Tibial artery (tissue), 4 donors: ENCODE measurements at places on chromosomes 2 and 18.

- DNase-seq: no peak
These were observed 46.3 kb downstream of the EN1 start for GRCh38 chr2:118801151-118801550.

DNA sequence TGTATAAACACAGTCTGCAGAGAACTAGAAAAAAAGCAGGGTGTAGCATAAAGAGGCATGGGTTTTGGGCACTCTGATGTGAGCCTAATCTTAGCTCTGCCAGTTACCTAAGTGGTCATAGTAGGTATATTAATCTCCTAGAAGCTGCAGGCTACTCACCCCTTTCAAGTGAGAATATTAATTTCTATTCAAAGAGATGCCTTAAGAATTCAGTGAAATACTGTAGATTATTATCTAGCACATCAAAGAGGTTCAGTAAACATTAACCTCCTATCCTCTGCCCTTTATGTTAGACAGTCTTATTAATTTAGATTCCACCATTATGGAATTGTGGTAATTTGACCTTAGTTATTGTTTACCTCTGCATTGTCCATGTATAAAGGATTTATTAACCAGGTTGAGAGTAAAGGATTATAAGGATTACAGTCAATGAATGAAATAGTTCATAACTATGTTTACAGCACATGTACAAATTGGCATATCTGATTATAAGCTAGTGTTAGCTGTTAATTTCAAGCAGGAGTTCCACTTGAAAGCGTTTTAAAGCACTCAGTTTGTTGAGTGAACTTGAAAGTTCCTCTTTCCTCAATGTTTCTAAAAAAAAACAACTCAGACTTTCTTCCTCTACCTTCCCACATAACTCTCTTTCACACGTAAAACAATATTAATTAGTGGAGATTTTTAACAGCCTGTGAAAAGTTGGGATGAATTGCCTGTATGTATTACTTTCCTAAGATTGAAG lies 150.6 kb upstream of the EPC2 start:
- no peak for DNase-seq

DNA sequence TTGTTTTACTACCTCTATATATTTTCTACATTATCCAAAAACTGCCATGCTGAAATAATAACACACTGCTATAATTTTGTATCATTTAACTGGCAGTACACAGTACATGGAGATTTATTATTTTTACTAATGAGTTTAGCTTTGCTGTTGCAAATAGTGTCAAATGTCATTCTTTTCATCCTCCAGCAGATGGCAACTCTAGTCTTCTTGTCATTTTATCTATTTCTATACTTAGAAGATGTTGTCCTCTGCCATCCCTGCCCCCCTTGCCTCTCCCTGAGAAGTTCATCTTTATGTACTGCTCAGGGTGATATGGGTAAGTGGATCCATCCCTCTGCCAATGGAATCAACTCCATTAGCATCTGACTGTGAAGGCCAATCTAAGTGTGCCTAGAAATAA lies 21.7 kb upstream of the LRRTM1 start:
- no peak for DNase-seq

DNA sequence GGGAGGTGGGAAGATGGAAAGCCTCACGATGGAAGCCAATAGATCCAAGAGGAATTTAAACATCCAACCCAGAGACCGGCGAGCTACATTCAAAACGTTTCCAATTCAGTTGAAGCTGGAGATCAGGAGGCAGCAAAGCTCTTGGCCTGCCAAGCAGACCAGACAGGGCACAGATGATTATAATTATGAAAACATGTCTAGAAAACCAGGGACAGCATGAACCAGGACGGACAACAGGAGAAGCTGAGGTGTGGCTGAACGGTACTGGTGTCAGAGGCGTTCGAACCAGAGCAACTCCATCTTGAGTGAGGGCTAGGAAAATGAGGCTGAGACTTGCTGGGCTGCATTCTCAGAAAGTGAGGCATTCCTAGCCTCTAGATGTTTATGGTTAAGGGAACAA lies 102.2 kb upstream of the CCDC150 start:
- DNase-seq: no peak

DNA sequence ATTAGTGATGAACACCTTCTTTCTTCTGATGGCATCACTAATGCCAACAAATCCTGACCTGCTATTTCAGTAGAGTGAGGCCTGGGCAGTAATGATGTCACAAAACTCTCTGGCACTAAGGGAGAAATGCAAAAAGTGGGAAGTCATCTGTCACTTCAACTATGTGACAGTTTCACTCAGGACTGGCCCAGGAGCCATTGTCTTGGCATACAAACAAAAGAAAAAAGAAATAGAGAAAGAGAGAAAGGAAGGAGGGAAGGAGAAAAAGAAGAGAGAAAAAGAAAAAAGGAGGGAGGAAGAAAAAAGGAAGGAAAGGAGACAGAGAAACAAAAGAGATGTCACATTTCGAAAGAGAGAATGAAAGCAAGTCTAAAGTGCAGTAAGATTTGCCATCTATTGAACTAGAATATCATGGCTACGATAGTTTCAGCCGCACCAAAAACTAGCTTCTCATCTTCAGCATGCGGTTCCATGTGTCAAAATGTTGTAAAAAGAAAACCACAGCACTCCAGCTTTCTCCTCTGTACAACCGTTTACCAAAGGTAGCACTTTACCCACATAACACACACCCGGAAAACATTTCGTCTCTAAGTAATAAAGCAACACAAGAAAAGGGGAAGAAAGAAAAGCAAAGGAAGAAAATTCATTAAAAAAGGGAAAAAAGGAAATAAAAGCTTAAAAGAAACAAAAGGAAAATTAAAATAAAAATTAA lies 50.1 kb downstream of the CD226 start:
- DNase-seq: no peak

DNA sequence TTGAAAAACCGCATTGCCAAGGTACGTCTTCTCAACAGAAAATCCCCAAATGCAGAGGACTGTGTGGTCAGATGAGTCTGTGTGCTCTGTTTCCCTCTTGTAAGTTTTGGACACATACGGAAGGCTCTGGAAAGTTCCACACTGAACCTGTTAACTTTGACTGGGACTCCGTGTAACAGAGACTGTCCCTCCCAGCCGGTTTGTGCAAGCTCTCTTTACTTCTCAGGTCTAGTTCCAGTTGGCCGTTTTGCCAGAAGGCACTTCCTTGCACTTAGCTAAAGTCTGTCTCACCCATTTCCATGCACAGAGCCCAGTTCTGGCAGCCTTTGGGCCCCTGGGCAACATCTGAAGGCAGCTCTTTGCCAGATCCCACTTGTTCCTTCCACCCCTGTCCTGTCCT lies 22.0 kb downstream of the EFHD1 start:
- DNase-seq: peak; percentile 88

- DNase-seq: peak; percentile 77
These were observed 120.1 kb upstream of the TWIST2 start for GRCh38 chr2:238727585-238728329.

GRCh38 chr2:67457699-67458098 lies 60.6 kb downstream of the ETAA1 start:
- no peak for DNase-seq

- no peak for DNase-seq
These were observed 204.2 kb downstream of the BABAM2 start for GRCh38 chr2:28094739-28095138.

- no peak for DNase-seq
These were observed 55.3 kb upstream of the SERPINE2 start for GRCh38 chr2:224094413-224094812.

- DNase-seq: no peak
These were observed 523.4 kb downstream of the CCDC85A start for GRCh38 chr2:56707218-56707617.

DNA sequence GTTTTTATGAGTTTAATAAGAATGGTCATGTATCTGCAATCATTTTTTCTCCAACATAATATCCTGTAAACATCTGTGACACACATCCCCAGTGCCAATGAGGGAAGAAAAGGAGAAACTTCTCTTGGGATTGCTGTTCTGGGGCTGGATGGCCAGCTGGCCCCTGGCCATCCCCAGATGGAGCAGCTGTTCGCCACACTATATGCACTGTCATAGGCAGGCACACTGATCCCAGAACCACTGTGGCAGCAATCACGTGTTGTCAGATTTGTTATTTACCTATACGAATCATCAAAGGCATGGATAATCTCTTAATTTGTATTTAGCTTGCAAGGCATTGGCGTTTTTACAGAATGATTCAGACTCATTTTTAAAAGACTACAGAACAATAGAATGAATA lies 167.6 kb upstream of the ACAA2 start:
- no peak for DNase-seq

- DNase-seq: no peak
These were observed 345.5 kb upstream of the DSEL start for GRCh38 chr18:67862069-67862468.

- DNase-seq: no peak
These were observed 115.8 kb upstream of the SIX3 start for GRCh38 chr2:44825702-44826101.

DNA sequence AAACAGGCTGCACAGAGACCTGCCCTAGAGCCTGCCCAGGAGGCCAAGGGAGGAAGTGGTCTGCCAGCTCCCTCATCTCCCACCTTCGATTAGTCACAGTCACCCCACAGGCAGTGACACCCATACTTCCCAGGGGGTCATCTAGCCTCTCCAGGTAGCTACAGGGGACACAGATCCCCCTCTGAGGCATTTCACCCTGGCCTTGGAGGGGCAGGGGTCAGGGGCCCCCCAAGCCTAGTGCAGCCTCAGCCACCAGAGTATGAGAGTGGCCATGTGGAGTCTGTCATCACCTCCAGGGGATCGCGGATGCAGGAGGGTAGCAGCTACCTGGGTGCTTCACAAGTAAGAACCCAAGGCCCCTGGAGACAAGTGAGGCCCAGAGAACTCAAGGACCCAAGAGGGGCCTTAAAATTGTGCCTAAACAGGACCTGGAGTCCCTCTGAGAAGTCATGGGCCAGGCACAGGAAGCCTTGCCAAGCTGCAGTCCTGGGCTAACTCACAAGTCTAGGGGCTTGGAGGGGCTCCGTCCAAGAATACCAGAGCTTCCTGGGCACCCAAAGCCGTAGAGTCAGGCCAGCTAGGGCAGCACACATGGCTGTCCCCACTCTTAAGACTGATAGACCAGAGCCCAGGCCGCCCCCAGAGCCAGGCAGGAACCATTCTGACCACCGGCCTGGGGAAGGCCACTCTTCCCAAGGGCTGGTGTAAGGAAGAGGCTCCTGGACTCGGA lies 354.3 kb upstream of the ID2 start:
- DNase-seq: no peak

DNA sequence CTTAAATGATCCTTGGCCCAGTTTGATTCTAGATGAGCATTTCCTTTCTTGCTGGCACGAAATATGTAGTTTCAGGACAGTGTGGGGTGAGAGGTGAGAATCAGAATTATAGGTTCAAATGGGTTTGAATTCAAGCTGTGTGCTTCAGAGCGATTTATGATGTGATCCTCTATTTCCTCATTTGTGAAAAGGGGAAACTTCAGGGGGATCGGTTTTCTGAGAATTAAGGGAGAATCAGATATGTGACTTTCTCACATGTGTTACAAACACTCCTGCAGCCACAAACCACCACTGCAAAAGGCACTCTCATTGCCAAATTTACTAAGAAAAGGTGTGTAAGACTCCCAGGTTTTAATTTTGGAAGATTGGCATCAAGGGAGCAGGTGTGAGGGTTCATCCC lies 24.4 kb downstream of the HK2 start:
- DNase-seq: no peak

DNA sequence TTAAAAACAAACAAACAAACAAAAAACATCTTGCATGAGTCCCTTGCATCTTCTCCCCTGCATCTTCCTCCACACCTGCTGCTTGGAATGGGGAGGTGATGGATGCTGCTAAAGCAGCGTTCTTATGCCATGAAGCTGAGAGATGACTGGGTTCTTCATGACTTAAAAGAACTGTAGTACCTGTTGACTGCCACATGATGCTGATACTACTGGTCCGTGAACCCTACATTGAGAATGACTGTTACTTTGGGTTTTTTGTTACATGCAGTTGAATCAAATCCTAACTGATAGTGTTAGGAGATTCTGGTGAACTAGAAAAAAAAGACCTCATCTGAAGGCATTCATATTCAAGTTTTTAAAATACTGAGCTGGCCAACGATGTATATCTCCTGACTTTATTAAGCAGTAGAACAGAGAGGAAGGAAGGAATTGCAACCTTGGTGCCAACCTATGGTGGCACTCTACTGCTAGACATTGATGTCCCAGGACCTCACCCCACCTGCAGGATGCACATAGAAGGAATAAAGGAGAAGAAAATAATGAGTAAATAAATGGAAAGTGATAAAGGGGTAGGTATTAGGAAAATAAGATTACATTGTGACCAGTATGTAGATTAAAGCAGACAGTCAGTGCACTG lies 63.2 kb upstream of the SPAG16 start:
- no peak for DNase-seq

DNA sequence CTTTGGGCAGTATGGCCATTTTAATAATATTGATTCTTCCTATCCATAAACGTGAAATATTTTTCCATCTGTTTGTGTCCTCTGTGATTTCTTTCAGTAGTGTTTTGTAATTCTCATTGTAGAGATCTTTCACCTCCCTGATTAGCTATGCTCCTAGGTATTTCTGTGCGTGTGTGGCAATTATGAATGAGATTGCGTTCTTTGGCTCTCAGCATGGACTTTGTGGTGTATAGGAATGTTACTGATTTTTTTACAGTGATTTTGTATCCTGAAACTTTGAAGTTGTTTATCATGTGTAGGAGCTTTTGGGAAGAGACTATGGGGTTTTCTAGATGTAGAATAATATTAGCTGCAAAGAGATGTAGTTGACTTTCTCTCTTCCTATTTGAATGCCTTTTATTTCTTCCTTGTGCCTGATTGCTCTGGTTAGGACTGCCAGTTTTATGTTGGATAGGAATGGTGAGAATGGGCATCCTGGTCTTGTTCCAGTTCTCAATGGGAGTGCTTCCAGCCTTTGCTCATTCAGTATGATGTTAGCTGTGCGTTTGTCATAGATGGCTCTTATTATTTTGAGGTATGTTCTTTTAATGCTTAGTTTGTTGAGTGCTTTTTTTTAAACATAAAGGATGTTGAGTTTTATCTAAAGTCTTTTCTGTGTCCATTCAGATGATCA lies 27.0 kb upstream of the THUMPD2 start:
- DNase-seq: no peak

GRCh38 chr2:186590350-186590758 lies 498 bp downstream of the ITGAV start:
- DNase-seq: peak; percentile 70
